SK-N-DZ (cell line): ENCODE measurements at places on chromosomes 11 and 22.

- DNase-seq, result no peak
These were observed 3.7 kb downstream of the TMEM123 start for GRCh38 chr11:102448869-102449224.

- no peak for DNase-seq
These were observed 139.3 kb downstream of the CEP164 start for GRCh38 chr11:117466966-117467365.

DNA sequence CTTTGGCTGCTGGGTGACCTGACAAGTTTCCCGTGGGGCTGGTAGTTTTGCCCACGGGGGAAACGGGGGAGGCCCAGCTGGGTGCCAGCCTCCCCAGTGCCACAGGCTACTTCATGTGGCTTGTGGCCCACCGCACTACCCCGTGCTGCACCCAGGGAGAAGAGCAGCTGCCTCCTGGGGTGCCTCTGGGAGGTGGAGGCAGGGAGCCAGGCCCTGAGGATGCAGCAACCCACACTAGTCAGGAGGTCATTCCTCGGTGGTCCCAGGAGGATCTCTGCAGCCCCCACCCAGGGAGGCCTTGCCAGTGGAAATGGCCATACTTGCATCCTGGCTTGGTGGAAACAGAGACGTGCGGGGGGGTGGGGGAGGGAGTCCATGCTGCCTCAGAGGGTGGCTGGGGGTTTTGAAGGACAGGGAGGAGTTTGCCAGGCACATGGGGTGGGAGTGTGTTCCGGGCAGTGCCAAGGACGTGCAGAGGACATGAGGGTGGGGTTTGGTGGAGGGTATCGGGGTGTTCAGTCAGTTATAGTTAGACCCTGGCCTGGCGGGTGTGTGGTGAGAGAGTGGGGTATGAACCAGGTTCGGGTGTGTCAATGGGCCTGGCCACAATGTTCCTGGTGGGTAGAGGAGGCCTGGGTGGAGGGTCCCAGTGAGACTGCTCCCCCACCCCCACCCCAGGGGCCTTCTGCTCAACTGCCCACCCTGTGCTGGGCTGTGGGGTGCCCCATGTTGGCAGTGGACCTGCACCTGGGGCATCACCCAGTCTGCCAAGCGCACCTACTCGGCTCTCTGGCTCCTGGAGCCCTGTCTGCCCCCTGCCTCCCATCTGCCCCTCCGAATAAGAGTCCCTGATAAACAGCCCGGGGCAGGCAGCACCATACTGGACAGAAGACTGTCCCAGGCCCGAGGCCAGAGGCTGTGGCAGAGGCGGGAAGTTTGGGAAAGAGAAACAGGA is 3.8 kb downstream of the PIM3 start:
- no peak for DNase-seq

DNA sequence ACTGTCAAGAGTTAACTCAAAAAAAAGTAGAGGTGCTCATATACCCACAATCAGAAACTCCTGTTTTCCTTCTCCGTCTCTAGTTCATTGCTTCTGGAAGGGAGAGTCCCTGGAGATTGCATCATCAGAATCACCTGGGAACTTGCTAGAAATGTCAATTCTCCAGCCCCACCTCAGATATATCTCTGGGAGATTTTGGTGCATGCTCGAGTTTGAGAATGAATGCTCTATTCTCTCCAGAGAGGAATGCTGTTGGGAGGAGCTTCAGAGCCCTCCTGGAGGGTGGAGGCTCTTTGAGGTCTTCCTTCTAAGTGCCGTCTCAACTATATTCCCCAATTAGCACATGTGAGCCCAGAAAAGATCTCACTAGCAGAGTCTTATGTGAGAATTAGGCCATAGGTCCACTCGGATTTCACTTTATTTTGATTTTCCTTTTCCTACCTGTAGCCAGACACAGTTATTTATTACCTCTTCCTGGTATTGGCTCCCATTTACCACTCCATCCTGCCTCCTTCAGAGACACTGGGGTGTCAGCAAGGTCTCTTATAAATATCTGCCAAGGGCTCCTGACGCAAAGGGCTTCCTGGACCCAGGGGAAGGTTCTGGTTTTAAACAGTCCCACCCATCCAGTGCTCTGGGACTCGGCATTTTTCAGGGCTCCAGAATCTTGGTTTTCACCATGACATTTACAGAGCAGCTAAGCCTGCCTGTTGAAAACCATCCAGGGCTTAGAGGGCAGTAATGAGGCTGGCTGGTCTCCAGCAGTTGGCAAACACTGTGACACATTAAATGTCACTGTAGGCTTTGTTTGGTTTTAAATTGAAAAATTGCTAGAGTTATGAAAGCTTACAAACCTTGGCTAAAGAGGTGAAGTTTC is 136.2 kb downstream of the CD44 start:
- no peak for DNase-seq

- DNase-seq, result peak; percentile 43
These were observed 473 bp downstream of the FNBP4 start for GRCh38 chr11:47766509-47767227.
